Pericardium fibroblast (primary cell): ENCODE measurements at places on chromosomes 5 and 9. TPM values are rescaled to one million over a fixed set of nuclear protein-coding genes. Genes with fewer than 3 reads are reported as not detected.

The C1QTNF3 gene
- total RNA-seq = 0.35 and 1.1 TPM in 2 replicates

The NOXA1 gene
- 0.17 and 0.23 TPM in 2 replicates for total RNA-seq

The LMBRD2 gene
- 3.7 and 4.7 TPM in 2 replicates for total RNA-seq

The MAMDC2 gene
- total RNA-seq = 6.1 and 7.7 TPM in 2 replicates

The TTC16 gene
- total RNA-seq = not detected in 2 replicates

The TCF7 gene
- total RNA-seq = 0.09 and 0.23 TPM in 2 replicates

The C5orf52 gene
- not detected in 2 replicates for total RNA-seq

The ASS1 gene
- 273 and 384 TPM in 2 replicates for total RNA-seq

The SVEP1 gene
- 139 and 162 TPM in 2 replicates for total RNA-seq

The PCBD2 gene
- 2.0 TPM in 2 replicates for total RNA-seq

The PCDHB4 gene
- total RNA-seq = 0.35 and 0.94 TPM in 2 replicates

The GPR150 gene
- 0.26 and 0.58 TPM in 2 replicates for total RNA-seq

The DBN1 gene
- 170 and 224 TPM in 2 replicates for total RNA-seq

The ANKRD33B gene
- total RNA-seq = 6.4 and 7.4 TPM in 2 replicates

The ACTBL2 gene
- total RNA-seq = 0.35 TPM in 1 of 2 replicates, not detected in the other

The FCN1 gene
- total RNA-seq = not detected in 2 replicates

The RORB gene
- total RNA-seq = 2.0 and 3.8 TPM in 2 replicates

The CMBL gene
- 5.6 and 14.0 TPM in 2 replicates for total RNA-seq

The ADAMTS19 gene
- total RNA-seq = under 0.01 TPM in 1 of 2 replicates, not detected in the other

The FIBCD1 gene
- total RNA-seq = 1.4 TPM in 2 replicates

The C5 gene
- 1.4 and 5.6 TPM in 2 replicates for total RNA-seq

The IL4 gene
- total RNA-seq = not detected in 2 replicates

The SPINK1 gene
- total RNA-seq = not detected in 2 replicates

The CCDC192 gene
- total RNA-seq = 0.93 and 2.0 TPM in 2 replicates

The ATOSB gene
- 10.8 and 22.4 TPM in 2 replicates for total RNA-seq

The AKNA gene
- total RNA-seq = 9.6 and 22.2 TPM in 2 replicates

The C9orf50 gene
- total RNA-seq = not detected in 2 replicates

The HAVCR2 gene
- not detected in 2 replicates for total RNA-seq

The CBY3 gene
- total RNA-seq = not detected in 2 replicates

The LECT2 gene
- not detected in 2 replicates for total RNA-seq

The PCDHGA3 gene
- total RNA-seq = 1.8 and 4.4 TPM in 2 replicates
